IPS DF 6.9 (cell line): ENCODE measurements at places on chromosomes 7 and 10.

GRCh38 chr10:61692447-61693010 lies 29.8 kb downstream of the CABCOCO1 start:
- DNase-seq = no peak

DNA sequence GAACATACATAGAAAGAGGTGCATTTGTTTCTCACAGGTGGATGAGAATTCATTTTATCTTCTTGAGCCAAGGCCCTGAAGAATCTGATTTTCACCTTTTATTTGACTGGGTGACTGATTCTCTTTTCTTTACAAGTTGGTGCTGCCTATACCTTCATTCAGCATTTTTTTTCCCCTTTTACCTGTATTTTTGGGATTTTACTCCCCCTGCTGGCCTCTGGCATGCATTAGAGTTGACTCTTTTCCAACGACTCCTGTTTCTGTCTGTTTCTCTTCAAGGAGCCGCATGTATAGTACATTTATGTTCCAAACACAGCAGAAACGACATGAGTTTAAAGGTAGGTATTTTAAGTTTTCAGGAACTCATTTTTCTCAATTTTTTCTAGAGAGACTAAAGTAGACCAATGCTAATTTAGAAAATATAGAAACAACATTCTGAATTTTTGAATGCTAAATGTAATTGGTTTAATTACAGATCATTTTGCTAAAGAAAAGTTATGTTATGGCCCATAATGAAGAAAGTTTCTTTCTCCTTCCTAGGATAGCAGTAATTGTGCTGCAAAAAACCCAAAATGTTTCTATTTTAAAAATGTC lies 149.8 kb upstream of the HDAC9 start:
- DNase-seq = peak; percentile 35

- DNase-seq = no peak
These were observed 85.0 kb upstream of the FAM180A start for GRCh38 chr7:135833642-135834041.

DNA sequence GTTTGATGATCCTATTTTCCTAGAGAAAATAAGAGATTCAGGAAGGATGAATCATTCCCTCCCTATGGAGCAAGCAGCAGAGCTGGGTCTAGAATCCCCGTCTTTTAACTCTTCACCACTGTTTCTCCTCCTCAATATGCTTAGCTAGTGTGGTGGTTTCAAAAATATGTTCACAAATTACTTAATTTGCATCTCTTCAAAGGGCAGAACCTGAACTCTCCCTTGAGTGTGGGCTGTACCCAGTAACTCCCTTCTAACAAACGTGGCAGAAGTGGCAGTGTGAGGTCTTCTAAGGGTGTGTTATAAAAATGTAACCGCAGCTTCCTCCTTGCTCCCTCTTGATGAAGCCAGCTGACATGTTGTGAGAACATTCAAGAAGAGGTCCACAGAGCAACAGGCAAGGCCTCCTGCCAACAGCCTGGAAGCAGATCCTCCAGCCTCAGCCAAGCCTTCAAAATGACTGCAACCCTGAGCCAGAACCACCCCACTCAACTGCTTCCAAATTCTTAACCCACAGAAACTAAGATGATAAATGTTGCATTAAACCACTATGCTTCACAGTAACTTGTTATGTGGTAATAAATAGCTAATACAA lies 36.6 kb downstream of the SRPK2 start:
- DNase-seq = no peak

- DNase-seq = no peak
These were observed 9.2 kb downstream of the NPFFR1 start for GRCh38 chr10:70274643-70275042.

DNA sequence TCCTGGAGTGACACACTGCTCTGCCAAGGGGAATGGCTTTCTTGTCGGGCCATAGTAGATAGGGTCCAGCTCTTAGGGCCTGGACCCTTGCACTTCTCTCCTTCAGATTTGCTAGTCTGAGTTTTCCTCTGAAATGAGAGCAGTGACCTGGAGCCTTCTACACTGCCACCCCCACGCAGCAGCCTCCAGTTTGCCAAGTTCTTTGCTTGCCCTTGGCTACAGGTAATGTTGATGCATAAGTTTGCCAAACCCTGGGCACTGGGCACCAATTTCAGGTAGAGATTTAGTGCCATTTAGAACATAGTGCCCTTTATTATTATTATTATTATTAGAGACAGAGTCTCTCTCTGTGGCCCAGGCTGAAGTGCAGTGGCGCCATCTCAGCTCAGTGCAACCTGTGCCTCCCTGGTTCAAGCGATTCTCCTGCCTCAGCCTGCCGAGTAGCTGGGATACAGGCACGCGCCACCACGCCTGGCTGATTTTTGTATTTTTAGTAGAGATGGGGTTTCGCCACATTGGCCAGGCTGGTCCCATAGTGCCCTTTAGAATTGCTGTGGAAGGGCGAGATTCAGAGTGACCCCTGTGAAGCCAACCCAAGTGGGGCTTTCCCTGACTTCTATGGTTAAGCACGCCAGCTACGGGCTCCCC lies 14.5 kb downstream of the EEPD1 start:
- no peak for DNase-seq

DNA sequence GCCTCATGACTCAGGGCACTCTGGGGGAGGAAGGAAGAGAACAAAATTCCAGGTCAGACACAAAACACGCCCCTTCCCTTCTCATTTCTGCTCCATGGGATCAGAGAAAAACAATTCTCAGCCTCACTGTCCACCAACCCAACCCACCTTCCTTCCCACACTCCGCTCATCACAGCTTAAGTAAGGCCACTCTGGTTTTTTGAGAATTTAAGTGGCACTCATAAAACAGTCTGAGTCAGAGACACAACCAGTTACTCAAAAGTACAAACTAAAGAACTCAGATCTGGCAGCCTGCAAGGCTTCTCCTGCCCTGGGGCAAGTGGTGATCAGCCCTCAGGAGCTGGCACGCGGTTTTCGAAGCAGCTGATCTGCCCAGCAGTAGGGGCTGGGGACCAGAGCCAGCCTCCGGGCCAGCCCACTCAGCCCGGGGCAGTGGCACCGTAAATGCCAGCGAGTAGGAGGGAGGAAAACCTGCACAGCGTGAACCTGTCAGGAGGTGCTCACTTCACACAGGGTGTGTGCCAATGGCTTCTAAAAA lies 39.1 kb upstream of the ABLIM1 start:
- DNase-seq = no peak

DNA sequence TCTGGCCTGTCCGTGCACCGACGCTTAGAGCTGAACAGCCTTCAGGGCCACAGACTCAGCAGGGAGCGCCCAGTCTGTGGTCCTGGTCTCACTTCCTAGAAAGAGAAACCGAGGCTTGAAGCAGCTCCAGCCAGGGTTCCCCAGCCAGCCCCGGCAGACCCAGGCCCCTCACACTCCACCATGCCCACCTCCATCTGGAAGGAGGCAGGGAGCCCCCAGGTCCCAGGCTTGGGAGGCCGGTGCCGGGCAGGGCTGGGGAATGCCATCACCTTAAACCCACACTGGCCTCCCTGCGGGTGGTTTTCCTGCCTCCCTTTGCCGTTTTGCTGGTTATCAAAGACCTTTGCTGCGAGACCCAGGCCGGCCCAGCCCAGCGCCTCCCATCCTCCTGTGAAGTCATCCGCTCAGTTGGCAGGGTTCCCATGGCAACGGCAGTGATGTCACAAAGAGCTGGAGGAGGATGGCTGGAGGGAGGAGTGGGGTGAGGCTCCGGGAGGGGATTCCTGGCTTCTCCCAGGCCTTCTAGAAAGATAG lies 24.0 kb downstream of the ELFN1 start:
- no peak for DNase-seq

- DNase-seq = no peak
These were observed 29.4 kb downstream of the SRRM3 start for GRCh38 chr7:76231071-76231470.

GRCh38 chr7:35339811-35340210 lies 85.9 kb upstream of the TBX20 start:
- no peak for DNase-seq

DNA sequence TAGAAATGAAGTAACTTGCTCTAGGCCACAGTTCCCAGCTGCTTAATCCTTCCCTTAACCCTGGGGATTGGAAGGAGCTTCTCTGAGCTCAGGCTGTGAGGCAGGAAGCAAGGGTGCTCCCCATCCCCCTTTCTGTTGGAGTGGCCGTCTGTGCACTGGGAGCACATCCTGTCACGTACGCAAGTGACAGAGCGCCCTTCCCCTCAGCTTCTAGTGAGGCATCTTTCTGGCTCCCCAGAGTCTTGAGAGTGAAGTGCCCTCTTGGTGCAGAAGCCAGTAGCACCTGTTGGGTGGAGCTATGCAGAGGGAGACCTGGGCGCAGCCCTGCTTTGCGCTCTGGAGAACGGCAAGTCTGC lies 47.8 kb downstream of the SHH start:
- DNase-seq = no peak

- DNase-seq = no peak
These were observed 5.5 kb downstream of the SND1 start for GRCh38 chr7:127657500-127657899.

DNA sequence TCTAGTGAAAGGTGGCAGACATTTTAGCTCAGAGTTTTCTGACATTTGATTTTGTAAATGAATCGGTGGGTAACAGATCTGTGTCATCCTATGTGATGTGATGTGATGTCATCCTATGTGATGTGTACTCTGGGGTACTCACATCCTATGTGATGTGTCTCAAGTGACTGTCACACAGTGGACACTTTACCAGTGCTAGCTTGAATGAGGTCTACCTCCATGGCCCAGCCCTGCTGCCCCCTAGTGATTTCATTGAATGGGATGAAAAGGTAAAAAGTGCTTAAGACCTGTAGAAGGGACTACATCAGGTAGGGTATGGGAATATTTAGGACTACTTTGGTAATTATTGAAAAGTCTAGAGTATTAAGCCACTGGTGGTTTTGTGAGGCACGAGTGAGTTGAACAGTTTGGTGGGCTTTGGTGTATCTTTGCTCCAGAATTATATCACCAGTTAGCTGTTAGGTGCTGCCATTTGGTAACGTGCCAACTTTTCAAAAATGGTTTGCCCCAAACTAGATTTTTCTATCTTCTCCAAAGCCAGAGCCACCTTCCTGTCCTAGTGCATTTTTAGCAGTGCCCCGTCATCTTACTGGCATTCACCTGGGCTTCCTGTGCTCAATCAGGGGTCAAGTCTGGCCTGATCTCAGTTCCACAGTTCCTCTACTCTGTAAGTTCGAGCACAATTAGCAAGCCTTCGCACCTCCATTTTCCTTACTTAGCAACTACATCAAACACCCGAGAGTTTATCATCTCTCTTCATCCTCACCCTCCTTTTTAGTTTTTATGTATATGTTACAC lies 9.7 kb downstream of the EIF4H start:
- no peak for DNase-seq

DNA sequence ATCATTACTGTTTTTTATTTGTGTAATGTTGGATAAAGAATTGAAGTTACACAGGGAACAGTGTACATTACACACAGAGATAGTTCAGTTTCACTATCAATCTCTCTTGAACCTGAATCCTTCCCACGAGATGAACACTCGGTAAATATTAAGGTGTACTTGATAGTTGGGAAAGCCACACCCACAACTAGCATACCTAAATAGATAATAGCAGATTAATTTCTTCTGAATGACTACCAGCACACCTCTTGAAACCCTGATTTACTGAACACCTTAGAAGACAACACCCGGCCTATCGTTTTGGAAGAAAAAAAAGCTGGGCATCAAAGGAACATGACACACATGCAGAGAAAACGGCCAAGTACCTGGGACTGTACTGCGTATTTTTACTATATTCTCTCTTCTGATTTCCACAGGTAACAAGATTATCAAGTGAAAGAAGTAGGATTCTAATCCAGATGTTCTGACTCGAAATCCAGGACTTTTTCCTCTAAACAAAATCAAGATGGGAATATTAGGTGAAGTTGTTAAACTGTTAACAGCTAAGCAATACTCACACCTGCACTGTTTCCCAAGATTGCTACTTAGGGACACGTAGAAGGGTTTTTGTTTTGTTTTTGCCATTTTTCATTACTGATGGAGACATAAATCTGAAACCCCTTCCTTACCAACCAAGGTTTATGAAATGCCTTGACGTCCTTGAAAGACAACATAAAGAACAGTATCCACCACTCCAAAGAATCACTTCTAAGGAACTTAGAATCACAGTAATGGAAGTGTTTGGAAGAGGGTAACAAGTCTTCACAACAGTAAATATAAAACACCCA lies 1.0 kb downstream of the CCDC186 start:
- no peak for DNase-seq

- no peak for DNase-seq
These were observed 45.0 kb downstream of the ZFAND4 start for GRCh38 chr10:45627412-45628048.
